ENCODE measurements at places on chromosomes 6 and 20.

- no peak for DNase-seq
These were observed 345.3 kb upstream of the SLC35B3 start for GRCh38 chr6:8780653-8781052.

DNA sequence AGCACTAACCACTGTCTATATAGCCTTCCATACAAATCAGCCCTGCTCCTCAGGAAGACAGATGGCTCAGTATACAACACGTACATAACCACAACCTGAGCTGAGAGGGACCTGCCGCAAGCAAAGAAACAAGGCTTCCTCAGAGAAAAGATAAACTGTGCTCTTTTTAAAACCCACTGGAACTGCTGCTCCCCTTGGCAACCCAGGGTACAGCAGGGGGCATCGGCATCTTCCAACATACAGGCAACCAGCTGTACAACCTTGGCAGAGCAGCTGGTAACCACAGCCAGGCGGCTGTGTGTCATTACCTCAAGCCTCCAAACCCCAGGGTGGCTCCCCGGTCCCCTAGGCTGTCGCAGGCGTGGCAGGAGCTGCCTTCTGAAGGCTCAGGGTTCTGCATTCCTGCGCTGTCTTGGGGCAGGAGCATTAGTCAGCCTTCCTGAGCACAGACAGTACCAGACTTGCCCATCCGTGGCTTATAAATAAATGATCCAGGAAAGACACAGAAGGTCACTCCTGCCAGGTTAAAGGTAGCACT is 249.5 kb downstream of the ADGRG6 start:
- DNase-seq: peak; percentile 95

- DNase-seq: no peak
These were observed 15.6 kb downstream of the HAO1 start for GRCh38 chr20:7924692-7925091.

DNA sequence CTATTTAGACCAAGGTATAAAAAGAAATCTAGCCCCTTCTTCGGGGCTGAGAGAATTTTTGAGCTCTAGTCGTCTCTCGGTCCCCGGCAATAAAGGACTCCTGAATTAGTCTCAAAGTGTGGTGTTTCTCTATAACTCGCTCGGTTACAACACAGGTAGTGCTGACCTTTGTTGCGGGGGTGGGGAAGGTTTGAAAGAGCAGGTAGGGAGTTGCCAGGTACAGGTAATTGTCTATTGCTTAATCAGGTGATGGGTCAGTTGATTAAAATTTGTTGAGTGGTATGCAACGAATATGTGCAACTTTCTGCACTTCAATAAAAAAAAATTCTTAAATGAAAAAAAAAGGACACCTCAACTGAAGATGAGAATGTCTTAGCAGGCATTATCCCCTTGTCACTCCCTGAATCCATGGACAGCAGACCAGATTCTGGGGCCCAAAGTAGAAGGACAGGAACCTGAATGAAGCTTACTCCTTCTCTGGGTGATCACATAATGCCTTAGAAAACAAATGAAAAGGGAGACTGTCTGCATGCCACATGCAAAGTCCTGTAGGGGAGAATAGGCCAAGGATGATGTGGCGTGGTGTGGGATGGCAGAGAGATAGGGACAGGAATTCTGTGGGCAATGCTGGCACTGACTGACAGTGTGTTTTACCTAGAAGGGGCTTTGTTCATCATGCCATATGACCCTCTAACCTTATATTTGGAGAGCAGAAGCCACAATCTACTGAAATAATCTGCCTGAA is 157.6 kb upstream of the OLIG3 start:
- DNase-seq: no peak

- peak; percentile 76 for DNase-seq
These were observed at the start of gene NCOA7 for GRCh38 chr6:125790358-125791150. Gene NCOA7, plus strand, starts transcription at chr6:125790960. Its CDS starts 24,395 bp downstream, at chr6:125815355.

DNA sequence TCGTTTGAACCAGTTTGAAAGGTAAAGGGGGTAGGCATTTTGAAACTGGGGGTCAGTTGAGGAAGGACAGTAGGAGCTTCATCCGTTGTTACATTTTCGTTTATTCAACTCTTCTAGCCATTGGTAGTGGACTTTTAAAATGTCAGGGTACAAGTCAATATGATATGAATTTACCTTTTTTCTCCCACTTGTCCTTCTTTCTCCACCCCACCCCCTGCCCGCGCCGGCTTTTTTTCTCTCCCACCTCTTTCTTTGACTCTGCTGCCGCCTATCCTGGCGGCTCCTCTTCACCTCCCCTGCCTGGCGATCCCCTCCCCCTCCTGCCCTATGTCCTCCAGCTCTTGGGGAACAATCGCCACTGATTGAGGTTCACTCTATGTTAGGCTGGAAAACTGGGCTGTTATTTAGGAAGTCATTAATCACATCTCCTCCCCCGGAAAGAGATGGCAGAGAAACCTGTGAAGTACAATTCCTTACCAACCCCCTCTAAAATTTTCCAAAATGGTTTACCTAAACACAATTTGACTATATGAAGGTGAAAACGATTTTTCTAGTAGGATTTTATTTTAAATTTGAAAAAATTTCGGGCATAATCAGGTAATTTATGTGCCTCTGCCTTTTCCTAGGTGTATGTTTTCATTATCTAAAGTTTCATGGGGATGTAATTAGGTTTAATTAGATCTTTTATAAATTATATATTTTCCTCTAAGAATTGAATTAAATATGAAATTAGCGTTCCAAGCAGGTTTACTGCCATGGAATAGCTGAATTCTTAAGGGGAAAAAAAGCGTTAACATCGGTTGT is 778 bp upstream of the LIN28B start:
- no peak for DNase-seq

GRCh38 chr20:23205211-23205610 is 119.1 kb upstream of the CD93 start:
- DNase-seq: no peak

GRCh38 chr6:56638760-56639159 is 3.9 kb downstream of the DST start:
- no peak for DNase-seq

- DNase-seq: no peak
These were observed 44.3 kb upstream of the FRMD1 start for GRCh38 chr6:168123165-168123911.

- DNase-seq: no peak
These were observed 604.7 kb downstream of the RFPL4B start for GRCh38 chr6:112951829-112952228.

DNA sequence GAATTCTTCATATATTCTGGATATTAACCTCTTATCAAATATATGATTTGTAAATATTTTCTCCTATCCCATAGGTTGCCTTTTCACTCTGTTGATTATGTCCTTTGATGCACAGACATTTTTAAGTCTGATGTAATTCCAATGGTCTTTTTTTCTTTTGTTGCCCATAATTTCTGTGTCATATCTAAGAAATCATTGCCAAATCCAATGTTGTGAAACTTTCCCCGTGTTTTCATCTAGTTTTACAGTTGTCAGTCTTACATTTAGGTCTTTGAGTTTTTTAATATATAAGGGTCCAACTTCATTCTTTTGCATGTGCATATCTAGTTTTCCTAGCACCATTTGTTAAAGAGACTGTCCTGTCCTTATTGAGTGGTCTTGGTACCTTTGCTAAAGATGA is 111.5 kb downstream of the SESN1 start:
- no peak for DNase-seq

DNA sequence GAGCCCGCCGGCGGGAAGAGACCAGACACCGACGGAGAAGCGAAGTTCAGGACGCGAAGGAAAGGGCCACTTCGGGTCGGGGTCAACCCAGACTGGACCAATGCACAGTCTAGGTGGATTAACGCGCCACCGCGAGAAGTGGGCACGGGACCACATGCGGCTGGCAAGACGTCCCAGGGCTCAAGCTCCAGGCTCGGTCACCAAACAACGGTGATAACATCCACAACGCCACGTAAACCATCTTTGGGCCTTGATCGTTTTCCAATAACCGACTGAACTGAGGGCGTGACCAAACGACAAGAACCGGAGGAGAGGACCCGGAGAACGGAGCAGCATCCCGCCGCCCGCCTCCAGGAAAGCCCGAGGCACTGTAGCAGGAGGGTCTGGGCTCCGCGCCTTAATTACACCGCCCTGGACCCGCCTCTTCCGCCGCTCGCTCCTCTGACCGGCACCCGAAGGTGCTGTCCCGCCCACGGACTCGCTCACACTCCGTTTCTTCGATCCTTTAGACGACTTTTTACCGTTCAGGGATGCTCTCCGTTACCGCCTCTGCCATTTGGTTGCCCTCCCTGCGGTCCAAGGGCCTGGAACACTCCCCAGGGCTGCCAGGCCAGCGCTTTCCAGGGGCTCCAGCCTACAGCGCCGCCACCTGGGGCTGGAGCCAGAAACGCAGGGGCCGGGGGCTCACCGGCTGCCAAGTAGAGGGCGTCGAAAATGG is 44.1 kb downstream of the DPPA5 start:
- DNase-seq: peak; percentile 65

GRCh38 chr6:129342243-129342642 is 367.7 kb downstream of the ARHGAP18 start:
- no peak for DNase-seq

DNA sequence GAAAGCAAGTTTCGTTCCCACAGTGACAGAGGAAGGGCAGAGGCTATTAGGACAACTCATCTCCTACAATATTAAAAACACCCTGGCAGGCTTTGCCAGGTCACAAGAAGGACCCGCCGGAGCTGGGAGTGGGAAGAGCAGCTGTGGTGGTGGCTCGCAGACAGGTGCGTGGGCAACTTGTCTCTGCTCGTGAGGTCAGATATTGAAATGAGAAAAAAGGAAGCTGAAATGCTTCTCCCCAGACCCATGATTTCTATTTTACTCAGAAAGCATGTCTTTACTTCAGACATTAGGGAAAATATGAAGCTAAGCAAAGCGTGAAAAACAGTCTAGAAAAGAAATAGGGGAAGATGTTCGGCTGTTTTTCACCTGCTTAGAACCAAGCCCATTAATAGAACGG is 166.3 kb upstream of the EEF1E1 start:
- no peak for DNase-seq

DNA sequence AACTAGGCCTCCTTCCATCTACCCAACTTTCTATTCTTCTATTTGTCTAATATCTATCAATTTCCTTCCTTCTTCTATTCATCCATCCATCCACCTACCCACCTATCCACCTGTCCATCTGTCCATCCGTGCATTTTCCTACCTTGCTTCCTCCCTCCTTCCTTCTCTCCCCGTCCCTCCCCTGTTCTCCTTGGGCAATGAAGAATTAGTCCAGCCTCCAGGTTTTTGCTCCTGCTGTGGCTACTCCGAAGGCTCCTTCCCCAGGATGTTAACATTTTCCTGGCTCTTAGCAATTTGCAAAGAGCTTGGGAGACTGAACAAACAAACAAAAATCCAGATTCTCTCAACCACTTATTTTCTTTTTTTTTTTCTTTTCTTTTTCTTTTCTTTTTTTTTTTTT is 81.6 kb downstream of the KCNB1 start:
- DNase-seq: no peak

- DNase-seq: no peak
These were observed 45.2 kb downstream of the BACH2 start for GRCh38 chr6:90251295-90251992.

DNA sequence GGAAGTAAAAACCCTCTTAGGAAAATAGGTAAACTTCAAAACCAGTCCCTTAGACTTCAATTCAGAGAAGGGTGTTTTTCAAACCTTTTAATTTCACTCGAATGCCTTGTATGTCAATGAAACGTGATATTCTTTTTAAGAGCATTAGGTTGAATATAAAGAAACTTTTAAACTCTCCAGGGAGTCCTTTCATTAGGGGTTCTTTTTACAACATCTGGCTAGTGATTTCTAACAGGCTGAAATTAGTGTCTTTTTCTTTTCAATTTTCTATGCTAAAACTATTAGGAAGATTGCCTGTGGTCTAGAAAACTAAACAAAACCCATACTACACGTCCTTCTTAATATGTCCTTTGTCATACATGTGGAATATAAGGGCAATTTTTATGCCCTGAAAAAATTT is 569.7 kb upstream of the CITED2 start:
- peak; percentile 40 for DNase-seq

All from NCI-H524 (cell line).